HCT116 (cell line): ENCODE measurements at places on chromosomes 6 and 20.

- DNase-seq = peak; percentile 62
These were observed 1.7 kb downstream of the LOC128125822 start for GRCh38 chr6:63573899-63574553.

GRCh38 chr6:115717472-115717871 lies 343.2 kb downstream of the FRK start:
- no peak for DNase-seq

DNA sequence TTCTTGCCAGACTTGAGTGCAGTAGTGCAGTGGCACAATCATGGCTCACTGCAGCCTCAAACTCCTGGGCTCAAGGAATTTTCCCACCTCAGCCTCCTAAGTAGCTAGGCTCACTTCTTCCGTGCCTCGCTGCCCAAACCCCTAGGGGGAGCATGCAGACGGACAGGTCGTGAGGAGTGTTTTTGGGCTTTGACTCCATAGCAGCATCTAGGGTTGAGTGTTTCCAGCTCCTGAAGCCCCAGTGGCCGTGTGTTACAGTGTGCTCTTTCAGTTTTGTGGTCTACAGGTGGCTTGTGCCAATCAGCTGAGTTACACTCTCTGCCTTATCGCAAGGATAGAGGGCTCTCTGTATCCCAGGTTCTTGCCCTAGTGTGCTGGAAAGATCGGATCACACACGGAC lies 33.4 kb downstream of the NCOA3 start:
- DNase-seq = no peak

GRCh38 chr20:4677846-4678245 lies 43.9 kb upstream of the PRND start:
- DNase-seq = no peak

GRCh38 chr6:140438346-140438735 lies 1063.9 kb upstream of the CITED2 start:
- no peak for DNase-seq
